NCI-H748 treated with DMSO at 0.1 percent for 48 hours (cell line): ENCODE measurements at places on chromosomes 11 and 22.
A peak's percentile ranks its signal among the peaks of the same experiment; 100 is the strongest.

DNA sequence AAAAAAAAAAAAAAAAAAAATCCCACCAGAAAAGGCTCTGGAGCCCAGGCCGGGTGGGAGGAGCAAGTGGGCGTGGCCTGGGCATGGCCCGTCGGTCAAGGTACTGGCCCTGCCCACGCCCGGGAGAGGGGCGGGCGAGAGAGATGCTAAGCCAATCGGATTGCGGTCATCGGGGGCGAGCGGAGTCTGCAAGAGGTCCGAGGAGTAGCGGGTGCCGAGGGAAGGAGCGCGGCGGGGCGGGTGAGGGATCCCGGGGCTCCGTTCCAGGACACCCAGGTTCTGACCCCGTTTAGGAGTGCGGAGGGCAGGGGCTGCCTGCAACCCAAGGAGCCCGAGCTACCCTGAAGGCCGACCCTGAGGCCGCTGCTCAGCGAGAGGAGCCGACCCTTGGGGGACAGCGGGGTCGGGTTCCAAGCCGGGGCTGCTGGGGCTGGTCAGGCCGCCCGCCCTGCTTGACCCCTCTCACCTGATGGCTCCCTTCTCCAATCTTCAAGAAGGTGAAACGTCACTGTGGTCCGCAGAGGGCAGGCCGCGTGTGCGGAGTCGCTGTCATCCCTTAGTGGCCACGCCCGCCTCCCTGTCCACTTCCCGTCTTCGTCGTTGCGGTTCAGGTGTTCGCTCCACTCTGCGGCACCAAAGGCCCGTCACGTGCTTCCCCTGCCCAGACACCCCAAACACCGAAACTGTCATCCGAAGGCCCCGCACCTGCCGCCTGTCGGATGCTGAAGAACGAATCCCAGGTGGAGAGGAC, 11.1 kb upstream of the TAB1 start:
- peak; percentile 33 for DNase-seq

DNA sequence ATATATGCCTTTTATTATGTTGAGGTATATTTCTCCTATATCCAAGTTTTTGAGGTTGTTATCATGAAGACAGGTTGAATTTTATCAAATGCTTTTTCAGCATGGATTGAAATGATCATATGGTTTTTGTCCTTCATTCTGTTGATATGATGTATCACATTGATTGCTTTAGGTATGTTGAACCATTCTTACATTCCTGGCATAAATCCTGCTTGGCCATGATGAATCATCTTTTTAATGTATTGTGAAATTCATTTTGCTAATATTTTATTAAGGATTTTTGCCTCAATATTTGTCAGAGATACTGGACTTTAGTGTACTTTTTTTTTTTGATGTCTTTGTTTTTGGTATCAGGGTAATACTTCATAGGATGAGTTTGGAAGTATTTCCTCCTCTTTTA, 283.8 kb upstream of the C11orf87 start:
- DNase-seq, result no peak

DNA sequence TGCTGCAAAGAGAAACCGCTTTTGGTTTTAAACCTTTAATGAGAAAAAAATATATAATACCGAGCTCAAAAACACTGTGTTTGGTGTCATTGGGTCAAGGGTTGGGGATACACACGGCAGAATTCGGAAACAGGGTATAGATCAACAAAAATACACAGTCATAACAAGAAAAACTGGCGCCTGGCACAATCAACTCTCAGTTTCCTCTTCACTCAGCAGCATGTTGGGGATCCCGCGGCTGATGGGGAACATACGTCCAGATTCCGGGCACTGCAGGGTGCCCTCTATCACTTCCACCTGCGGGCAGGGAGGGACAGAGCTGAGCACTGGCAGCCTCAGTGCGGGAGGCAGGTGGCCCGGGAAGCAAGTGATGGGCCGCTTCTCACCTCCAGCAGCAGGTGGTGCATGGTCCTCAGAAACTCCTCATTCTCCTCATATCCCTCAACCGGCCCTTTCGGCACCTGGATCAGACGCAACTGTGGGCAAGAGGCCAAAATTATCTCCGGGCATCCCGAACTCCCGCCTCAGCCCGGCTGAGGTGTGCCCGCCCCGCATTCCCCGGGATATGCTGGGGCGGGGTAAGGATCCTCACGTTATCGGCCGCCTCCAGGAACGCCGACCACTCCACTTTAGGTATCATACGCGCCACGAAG, 561 bp downstream of the TRMT112 start:
- no peak for DNase-seq

- no peak for DNase-seq
These were observed 419.4 kb downstream of the MN1 start for GRCh38 chr22:27381960-27382742.

GRCh38 chr11:109133159-109133558, 288.8 kb upstream of the C11orf87 start:
- DNase-seq, result no peak

DNA sequence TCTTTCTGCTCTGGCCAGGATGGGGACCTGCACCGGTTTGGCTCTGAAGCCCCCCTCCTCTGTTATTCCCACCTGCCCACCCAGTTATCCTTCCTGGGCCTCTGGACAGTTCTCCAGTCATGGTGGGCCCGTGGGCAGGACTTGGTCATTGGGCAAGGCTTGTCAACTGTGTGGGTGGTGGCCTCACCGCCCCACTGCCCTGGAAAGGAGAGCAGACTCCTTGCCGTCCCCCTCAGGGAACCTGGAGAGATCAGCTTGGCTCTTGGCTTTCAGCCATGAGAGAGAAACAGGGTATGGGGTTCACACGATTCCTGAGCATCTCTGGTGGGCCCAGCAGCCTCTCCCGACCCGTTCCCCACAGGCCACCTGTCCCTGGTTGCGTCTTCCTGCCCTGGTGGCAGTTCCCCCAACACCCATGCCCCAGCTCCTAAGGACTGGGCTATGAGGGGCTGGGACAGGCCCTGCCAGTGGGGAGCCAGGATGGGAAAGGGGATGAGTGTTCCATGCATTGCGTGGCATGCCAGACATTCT, 92.3 kb downstream of the MORC2 start:
- no peak for DNase-seq

- no peak for DNase-seq
These were observed 19.8 kb downstream of the TST start for GRCh38 chr22:36999463-36999862.

DNA sequence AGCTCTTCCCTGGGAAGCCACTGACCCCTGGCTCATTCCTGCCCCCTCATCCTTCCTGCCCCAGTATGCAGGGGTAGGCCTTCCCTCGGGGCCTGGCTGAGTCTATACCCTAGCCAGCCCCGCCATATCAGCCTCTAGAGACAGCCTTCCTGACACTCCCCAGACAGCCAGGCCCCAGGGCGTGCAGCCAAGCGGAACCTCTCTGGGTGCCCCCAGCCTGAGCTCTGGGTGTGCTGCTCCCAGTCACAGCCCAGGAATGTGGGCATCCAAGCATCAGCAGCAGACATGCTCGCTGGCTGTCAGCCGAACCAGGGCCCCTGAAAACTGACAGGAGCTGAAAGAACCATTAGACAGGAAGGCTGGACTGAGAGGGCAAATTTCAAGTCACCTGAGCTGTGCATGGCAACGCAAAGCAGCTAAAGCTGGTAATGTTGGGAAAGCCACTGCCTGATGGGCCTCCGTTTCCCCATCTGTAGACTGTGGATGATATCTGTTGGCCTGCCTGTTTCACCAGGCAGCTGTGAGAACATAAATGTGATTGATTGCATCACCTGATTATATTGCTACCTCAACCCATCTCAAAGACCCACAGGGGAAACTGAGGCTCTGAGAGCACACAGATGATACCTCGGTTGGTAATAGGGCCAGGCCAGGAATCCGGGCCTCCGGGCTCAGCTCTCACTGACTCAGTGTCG, 93.2 kb downstream of the LRRC32 start:
- DNase-seq, result no peak

GRCh38 chr22:22030493-22031182, 48.1 kb upstream of the TOP3B start:
- no peak for DNase-seq

- DNase-seq, result no peak
These were observed 79.5 kb upstream of the HMGXB4 start for GRCh38 chr22:35177811-35178210.

- no peak for DNase-seq
These were observed 2.1 kb upstream of the LRRC32 start for GRCh38 chr11:76672431-76673175.

DNA sequence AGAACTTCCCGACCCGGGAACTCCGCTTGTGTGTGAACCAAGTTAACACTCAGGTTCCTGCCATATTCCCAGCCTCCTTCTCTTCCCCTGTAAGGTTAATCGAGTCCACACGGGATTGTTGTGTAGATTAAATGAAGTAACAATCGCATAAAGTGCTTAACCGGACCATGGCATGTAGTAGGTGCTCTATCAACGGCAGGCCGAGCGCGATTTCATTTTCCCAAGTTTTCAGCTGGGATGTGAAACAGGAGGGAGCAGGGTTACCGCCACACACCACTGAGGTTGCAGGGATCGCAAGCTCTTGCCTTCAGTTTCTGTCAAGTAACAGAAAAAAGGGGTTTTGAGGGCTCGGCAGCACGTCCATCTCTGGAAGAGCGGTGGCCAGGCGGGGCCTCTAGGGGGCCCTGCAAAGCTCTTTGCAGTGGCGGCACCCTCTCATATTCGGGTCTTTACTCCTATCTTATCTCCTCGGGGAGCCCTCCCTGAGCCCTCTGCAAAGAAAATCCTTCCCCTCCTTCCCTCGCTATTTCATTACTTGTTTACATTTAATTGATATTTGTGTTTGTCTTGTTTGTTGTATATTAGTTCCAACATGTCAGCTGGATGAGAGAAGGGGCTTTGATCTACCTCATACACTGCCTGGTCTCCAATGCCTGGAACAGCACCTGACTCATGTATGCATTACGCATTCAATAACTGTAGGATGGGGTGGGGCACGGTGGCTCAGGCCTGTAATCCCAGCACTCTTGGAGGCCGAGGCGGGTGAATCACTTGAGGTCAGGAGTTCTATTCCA, 816 bp upstream of the PLEKHA7 start:
- DNase-seq, result peak; percentile 40

GRCh38 chr11:126857860-126858808, 142.4 kb downstream of the KIRREL3 start:
- DNase-seq, result peak; percentile 86

DNA sequence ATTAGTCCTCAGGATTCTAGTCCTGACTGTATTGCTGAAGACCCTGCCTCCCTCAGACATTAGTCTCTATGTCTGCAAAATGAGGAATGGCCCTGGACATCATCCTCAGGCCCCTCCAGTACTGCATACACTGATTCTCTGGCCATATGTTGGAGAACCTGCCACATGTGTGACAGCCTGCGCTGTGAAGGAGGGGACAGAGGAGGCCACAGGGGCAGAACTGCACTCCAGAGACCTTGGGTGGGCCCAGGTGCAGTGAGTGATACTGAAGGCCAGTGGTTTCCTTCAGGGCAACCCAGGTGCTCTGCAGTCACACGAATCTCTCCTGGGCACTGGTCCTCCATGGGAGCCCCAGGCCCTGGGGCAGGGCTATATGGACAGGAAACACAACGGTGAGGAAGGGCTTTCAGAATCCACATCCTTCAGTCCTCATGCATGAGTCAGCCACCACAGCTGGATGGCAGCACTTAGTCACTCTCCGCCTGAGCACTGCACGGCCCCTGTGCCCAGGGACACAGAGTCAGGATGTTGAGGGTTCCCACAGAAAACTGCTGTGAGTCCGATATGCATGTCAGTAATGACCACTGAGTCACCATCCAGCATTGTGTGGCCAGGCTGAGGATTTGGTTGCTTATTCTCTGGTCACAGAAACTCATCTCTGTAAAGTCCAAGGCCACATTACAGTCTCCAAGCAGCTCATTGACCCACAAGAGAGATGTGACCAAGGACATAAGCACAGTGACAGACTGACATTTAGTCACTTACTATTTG, 39.7 kb downstream of the ME3 start:
- no peak for DNase-seq
